CD14-positive monocyte (primary cell): ENCODE measurements at places on chromosomes 7 and 10.
A peak's percentile ranks its signal among the peaks of the same experiment; 100 is the strongest.

DNA sequence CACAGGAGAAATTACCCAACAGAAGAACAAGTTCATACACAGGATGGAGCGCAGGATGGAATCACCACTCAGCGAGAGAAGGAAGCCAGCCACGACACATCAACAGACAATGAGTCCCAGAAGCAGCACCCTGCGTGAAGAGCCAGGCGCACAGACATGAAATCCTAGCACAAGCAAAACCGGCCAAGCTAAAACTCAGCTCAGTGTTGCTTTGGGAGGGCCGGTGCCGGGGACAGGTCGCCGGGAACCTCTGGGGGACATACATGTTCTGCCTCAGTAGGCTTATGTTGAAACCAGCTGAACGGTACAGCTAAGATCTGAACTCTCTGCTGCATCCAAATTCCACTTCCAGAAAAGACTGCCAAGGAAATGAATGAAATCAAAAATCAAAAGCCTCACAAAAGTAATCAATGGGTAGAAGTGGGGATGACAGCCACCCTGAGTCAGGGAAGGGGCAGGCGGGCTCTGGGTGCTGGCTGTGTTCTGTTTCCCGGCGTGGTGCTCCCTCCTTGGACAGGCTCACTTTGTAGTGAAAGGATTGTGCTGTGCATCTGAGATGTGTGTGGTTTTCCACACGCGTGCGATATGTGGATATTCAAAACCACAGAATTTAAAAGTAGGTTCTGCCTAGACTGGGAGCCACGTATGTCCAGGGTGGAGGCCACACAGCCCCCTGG lies 114.7 kb downstream of the PDGFA start:
- no peak for DNase-seq

GRCh38 chr7:254337-255037 lies 35.5 kb upstream of the FOXL3 start:
- DNase-seq = no peak

DNA sequence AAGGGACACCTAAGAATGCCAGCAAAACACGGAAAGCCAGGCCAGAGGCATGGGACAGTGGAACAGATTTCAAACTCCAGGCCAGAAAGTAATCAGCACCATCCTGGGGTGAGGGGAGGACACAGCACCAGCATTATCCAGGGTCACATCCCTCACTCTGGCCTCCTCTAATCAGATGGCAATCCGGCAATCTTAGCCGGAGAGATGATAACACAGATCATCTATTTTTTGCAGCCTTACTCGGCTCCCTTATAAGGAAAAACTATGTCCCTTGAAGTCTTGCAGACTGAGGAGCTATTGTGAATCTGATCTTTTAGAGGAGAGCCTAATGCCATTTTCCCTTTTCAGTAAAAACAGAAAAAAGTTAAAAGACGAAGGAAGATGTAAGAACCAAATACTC lies 16.5 kb downstream of the TRIL start:
- no peak for DNase-seq

DNA sequence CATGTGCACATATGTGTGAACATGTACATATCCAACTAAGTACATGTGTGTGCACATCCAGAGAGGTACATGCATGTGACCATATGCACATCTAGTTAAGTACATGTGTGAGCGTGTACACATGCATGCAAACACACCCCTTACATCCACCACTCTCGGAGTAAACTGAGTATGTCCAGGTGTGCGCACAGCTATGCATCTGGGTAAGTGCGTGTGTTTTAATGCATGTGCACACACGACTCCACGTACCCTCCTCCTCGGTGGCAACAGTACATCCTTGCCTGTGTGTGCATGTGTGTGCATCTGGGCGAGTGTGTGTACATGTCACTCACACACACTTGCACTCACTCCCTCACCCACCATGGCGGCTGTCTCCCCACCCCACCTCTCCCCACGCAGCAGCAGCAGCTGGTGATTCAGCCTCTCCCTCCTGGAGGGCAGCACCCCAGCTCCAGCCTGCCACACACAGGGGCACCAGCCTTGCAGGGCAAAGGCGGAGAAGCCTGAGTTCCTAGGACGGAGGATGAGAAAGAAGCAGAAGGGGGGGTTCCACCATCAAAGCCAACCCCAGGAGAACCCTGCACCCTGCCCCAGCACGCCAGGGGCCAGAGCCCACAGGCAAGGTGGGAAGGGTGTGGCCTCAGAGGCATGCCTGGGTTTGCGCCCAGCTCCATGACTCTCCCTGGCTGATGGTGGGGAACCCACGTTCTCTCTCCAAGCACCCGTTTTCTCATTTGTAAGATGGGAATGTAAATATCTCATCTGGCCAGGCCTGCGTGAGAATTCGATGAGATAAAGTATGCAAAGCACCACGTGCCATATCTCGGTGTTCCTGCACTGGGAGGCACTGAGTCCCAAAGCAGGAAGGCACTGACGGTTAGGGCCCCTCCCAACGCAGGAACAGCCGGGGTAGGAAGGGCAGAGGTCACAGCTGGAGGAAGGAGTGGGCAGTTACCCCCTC lies 27.7 kb upstream of the DNAAF5 start:
- no peak for DNase-seq

DNA sequence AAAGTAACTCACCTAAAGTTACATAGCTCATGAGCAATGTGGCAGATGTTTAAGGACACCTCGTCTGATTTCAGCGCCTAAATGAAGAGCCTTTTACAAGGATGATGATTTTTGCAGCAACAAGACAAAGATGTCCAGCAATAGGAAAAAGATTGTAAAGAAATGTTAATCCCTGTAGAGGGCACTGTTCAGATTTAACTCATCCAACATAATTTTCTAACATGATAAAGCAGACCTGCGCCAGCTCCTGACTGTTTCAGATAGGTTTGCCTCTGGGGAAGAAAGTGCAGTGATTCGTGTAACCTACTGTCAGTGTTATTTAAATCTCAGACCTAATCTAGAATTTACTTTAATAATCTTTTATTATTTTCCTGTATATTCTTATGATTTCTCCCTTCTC lies 595.2 kb downstream of the AUTS2 start:
- DNase-seq = no peak

DNA sequence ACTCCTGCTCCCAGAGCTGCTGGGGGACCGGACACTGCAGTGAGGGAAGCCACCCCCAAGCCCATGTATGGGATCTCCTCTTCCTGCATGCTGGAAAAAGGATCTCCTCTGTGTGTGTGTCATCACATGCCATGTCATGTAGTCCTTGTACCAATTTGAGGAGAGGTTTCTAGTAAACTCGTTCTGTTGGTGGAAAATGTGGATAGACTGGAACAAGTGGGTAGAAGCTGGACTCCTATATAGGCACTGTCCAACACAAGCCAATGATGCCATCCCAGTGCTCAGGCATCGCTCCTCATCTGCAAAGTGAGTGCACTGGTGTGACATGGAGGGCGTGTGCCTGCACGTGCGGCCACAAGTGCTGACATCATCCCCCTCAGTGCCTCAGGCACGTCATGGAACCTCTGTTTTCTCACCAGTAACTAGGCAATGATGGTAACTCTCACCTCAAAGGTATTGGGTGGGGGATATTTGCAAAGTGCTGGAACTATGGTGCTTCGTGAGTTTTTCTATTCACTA lies 19.3 kb downstream of the MYO1G start:
- peak; percentile 64 for DNase-seq

GRCh38 chr10:88027570-88027969 lies 164.1 kb downstream of the PTEN start:
- DNase-seq = peak; percentile 86

GRCh38 chr7:112940314-112940732 lies 146.3 kb downstream of the GPR85 start:
- no peak for DNase-seq

GRCh38 chr10:75400163-75400770 lies 1.3 kb downstream of the ZNF503 start:
- DNase-seq = no peak

DNA sequence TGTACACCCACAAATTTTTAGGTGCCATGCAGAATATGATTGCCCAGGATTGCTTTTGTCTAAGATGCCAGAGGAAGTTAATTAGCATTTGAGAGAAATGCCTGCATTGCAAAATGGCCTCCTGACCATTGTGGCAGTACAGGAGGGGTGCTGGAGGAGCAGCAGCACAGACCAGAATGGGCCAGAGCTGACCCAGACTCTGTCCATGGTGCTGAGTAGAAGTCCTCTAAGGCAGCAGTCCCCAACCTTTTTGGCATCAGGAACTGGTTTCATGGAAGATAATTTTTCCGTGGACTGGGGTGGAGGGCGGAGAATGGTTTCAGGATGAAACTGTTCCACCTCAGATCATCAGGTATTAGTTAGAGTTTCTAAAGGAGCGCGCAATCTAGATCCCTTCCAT lies 217.8 kb upstream of the AGK start:
- no peak for DNase-seq

- no peak for DNase-seq
These were observed 45.9 kb upstream of the KLF6 start for GRCh38 chr10:3830946-3831345.

GRCh38 chr7:80510021-80510420 lies 1.8 kb downstream of the GNAT3 start:
- DNase-seq = no peak

- no peak for DNase-seq
These were observed 3.9 kb upstream of the PWWP2B start for GRCh38 chr10:132392811-132393694.

GRCh38 chr7:24793982-24794648 lies 36.9 kb upstream of the GSDME start:
- no peak for DNase-seq

DNA sequence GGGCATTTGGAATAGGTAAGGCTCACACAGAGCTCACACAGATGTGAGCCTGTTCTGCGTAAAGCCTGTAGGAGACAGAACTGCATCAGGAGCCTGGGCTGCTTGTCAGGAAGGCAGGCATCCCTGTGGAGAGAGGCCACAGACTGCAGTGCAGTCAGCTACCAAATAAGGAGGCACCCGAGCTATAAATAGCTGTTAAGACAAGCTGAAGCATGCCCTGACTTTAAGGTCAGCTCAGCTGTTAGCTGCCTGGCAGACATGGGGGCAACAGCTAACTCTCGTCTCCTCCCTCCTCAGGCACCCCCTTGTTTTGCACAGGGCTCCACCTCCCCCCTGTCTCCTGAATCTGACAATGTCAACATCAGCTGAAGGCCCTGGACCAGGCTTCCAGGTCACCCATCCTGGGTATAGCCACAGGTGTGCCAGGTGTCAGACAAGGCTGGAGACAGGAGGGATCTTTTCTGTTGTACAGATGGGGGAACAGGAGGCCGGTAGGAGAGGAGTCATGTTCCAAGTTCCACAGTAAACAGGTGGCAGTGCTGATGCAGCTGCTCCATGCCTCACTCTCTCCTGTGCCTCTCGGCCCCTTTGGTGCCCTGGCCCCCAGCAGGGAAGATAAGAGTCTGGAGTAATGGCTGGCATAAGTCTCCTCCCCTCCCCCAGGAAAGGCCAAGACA lies 27.6 kb upstream of the MKRN1 start:
- no peak for DNase-seq

GRCh38 chr10:61197057-61197456 lies 253.1 kb upstream of the RHOBTB1 start:
- no peak for DNase-seq

GRCh38 chr7:106535234-106535932 lies 125.6 kb downstream of the CCDC71L start:
- DNase-seq = no peak

GRCh38 chr7:74479961-74480829 lies 26.5 kb downstream of the GTF2IRD1 start:
- DNase-seq = peak; percentile 76

DNA sequence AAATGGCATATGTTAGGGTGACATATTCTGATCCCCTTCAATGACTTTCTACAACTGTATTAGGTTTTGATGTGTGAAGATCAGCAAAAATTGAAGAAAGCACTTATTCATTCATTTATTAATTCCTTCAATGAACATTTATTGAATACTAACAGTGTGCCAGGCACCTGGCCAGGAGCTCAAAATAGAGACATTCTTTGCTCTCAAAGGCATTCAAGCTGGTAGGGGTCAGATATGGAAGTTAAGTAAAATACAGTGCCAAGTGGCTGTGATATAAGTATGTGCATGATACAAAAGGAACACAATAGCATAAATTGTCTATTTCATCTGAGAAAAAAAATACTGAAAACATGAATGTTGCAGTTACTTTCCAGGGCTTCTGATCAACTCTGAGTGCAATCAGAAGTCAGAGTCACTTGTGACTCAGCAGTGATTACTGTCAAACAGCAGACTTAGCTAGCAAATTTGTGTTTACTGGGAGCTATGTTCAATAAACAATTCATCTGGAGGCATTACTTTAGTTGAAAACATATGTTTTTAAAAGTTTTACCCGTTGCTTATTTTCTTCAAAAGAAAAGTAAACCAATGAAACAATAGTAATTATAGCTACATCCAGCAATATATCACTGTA lies 60.4 kb upstream of the CACNB2 start:
- no peak for DNase-seq

GRCh38 chr10:3754727-3755439 lies 30.1 kb downstream of the KLF6 start:
- peak; percentile 87 for DNase-seq

GRCh38 chr7:46239846-46240245 lies 318.8 kb upstream of the IGFBP3 start:
- DNase-seq = no peak

GRCh38 chr10:96656198-96656577 lies 64.1 kb downstream of the PIK3AP1 start:
- peak; percentile 52 for DNase-seq

DNA sequence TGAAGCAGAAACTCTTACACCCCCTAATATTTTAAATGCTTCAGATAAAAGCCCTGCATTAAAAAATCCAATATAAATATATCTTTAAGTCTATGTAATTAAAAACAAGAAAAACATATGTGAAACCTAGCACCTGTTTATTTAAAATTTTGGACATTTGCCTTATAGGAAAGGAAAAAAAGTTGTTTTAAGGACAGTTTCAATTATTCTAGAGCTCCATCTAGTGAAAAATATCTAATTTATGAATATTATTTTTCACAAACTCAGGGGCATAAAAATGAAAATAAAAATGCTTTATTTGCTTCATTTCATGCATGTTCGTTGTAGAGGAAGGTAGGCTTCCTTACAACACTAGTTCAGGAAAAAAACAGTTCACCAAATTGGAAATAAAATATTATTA lies 26.1 kb downstream of the ENKUR start:
- DNase-seq = no peak

- no peak for DNase-seq
These were observed 11.5 kb downstream of the EBF3 start for GRCh38 chr10:129952378-129953118.

GRCh38 chr10:13693783-13694700 lies 107.3 kb downstream of the PRPF18 start:
- DNase-seq = no peak

DNA sequence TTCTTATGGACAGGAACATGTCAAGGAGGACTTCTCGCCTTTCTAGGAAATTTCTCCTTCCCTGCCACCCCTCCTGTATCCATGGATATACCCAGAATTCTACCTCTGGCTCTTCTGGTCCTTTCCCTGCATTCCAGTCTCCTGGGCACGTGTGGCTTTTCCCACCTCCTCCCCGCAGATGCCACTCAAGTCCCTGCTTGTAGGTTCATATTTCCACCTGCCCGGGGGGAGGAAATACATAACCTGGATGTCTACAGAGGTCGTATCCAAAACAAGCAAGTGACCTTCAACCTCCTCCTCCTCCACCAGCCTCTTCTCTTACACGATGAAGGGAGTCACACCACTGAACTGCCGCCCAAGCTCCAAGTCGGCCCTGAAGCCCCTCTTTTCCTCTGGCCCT lies 20.7 kb downstream of the FGFR2 start:
- no peak for DNase-seq

- DNase-seq = peak; percentile 70
These were observed 1.5 kb downstream of the CTBP2 start for GRCh38 chr10:125158601-125159485.

GRCh38 chr7:109343678-109344077 lies 774.0 kb downstream of the DNAJB9 start:
- no peak for DNase-seq
